ENCODE measurements at places on chromosomes 11 and 22.

GRCh38 chr11:78647986-78648875 lies 73.6 kb upstream of the NARS2 start:
- no peak for DNase-seq

DNA sequence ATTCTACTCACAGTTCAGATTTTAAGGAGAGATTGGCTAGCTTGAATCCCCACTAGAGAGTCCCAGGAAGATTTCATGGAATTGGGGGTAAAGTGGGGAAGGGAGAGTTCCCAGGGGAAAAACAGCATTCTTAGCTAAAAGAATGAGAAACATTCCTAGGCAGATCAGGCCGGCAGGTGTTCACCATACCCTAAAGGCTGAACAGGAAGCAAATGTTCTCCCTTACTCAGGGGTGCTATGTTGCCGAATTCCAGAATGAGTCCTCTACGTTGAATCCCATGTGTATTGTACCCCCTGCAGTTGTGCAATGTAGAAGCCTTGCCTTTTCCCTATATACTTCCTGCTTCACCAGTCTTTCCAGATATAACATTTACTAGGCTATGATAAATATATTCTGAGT lies 135.2 kb upstream of the NCAM1 start:
- no peak for DNase-seq

- DNase-seq: no peak
Observed at GRCh38 chr11:97685695-97686094, 1295.9 kb downstream of the JRKL start.

GRCh38 chr11:26112264-26112663 lies 219.7 kb upstream of the ANO3 start:
- DNase-seq: no peak

GRCh38 chr11:27205779-27206570 lies 157.0 kb downstream of the CCDC34 start:
- no peak for DNase-seq

DNA sequence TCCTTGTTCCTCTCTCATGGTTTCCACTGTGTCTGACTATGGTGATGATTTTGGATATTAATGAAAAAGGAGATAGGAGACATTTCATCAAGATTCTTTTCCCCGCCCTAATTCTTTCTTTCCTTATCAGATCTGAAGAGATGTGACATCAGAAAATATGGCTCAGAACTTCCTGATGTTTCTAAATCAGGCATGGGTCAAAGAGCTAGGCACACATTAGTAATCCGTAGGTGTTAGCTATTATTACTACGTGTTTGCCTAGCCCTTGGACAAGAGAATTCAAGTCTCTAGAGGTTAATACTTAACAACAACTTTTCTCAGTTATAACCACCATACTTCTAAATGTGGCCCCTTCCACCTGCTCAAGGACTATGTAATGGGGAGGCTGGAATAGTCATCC lies 5.8 kb downstream of the JOSD1 start:
- DNase-seq: no peak

GRCh38 chr11:61985869-61986268 lies 18.4 kb upstream of the FTH1 start:
- DNase-seq: no peak

- no peak for DNase-seq
Observed at GRCh38 chr11:116503216-116504160, 269.3 kb downstream of the BUD13 start.

DNA sequence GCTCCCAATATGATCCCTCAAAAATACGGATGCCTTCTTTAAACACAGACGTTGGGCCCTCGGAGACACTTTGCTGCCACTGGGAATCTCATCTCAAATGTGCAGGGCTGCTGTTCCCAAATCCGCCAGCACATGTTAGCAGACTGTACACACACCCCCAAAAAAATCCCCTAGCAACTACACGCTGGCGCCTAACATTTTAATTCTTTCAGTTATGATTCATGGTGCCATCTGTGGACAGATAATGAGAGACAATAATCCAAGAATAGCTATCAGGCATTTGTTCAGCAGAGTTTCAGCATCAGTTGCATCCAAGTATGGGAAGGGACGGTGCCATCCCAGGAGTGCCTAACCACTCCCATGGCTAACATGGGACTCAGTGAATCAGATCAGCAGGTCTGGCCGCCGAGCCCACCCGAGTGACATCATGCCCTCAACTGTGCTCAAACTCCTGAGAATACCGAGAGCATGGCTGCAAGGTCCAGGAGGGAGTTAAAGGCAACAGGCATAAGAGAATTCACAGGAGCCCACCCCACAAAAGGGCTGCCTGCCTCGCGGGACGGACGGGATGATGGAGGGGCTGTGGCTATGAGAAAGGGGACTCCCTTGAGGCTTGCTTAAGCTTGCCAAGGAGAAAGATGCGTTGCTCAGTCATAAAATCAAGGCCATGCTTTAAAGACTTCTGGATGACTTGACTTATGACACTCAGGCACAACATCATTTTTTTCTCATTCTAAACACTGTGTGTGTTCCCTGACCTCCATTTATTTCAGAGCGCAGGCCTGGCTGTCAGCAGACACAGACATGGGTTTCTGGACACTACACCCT lies 337.0 kb downstream of the SHANK2 start:
- DNase-seq: no peak

GRCh38 chr11:34583818-34584217 lies 37.1 kb upstream of the EHF start:
- DNase-seq: no peak

- no peak for DNase-seq
Observed at GRCh38 chr22:25690798-25691197, 51.2 kb upstream of the MYO18B start.

- DNase-seq: no peak
Observed at GRCh38 chr22:36822581-36822980, 5.7 kb upstream of the PVALB start.

DNA sequence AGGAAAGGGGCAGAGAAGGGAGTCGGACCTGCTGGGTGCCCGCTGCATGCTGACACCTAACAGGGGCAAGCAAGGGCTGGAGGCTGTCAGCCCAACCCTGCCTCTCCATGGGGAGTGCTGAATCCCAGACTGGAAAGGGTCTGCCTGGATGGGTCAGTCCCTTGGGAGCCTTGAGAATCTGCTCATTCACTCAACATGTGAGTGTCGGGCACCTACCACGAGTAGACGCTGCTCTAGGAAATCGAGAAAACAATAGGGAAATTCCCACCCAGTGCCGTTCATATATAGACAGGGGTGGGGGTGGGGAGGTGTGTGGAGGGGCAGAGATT lies 4.4 kb upstream of the CTSD start:
- no peak for DNase-seq

GRCh38 chr11:71556018-71556417 lies 7.8 kb downstream of the KRTAP5-9 start:
- no peak for DNase-seq

- DNase-seq: no peak
Observed at GRCh38 chr11:130122141-130122575, 37.4 kb upstream of the ST14 start.

GRCh38 chr11:3014057-3014938 lies 22.2 kb upstream of the NAP1L4 start:
- DNase-seq: peak; percentile 51

DNA sequence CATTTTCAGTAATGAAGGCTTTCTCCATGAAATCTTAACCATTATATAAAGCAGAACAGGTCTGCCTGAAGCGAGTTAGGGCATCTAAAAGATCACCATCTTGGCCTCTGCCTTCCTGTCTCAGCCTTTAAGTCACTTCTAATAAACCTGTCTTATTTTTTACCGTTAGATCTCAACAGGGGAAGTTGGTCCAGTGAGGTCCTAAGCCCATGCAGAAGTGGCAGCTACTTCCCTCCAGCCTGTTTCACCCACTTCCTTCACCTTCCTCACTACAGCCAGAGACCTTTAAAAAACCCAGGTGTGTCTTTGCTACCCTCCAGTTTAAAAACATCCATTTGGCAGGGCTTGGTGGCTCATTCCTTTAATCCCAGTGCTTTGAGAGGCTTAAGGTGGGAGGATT lies 14.1 kb upstream of the LIPT2 start:
- no peak for DNase-seq

DNA sequence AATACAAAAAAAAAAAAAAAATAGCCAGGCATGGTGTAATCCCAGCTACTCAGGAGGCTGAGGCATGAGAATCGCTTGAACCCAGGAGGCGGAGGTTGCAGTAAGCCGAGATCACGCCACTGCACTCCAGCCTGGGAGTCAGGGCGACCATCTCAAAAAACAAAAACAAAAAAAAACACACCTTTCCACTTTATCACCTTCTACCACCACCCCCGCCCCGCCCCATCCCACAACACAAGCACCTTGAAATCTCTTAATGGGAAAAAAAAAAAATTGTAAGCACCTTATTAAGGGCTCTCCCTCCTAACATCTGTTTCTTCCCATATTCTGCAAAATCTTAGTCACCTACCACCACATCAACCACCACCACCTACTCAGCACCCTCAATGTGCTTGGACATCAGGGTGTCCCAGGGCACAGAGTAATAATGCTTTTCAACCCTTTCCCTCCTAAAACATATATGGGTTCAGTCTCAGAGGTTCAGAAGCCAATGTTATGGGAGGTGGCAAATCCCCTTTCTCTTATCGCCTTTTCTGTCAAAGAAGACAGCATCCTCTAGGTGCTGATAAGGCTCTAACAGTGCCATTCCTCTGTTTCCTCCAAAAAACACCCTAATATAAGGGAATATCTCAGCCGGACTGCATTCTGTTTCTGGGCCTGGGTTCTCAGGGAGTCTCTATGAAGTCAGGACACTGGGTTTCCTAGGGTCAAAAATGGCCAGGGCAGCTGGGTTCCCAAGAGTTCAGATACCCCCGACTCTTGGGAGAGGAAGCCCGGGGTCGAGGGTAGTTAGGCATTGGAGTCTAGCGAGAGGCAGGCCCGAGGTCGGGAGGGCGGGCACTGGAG lies 718 bp downstream of the INTS5 start:
- DNase-seq: peak; percentile 60

DNA sequence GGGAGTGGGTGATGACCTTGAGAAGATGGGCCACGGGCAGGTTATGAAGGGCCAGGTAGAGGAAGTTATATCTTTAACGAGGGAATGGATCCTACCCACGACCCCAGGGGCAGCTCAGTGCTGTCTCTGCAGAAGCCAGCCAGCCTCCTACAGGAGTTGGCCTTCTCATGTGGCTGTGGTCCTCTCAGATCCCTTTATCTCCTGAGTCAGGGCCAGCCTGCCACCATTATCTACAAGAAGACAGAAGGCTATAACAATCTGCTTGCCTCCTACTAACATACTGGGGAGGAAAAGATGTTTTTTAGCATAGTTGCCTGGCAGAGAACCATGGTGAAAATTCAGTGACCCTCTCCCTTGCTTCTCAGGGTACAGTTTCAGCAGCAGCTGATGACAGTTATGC lies 7.0 kb upstream of the YWHAH start:
- no peak for DNase-seq

- DNase-seq: no peak
Observed at GRCh38 chr11:64534950-64535349, 56.1 kb upstream of the SLC22A12 start.

GRCh38 chr11:94184362-94184761 lies 55.7 kb downstream of the PANX1 start:
- no peak for DNase-seq

- no peak for DNase-seq
Observed at GRCh38 chr11:67418476-67419281, 3.2 kb downstream of the CARNS1 start.

- no peak for DNase-seq
Observed at GRCh38 chr22:33272871-33273270, 214.7 kb upstream of the SYN3 start.

- DNase-seq: no peak
Observed at GRCh38 chr22:21834869-21835268, 32.6 kb downstream of the MAPK1 start.

DNA sequence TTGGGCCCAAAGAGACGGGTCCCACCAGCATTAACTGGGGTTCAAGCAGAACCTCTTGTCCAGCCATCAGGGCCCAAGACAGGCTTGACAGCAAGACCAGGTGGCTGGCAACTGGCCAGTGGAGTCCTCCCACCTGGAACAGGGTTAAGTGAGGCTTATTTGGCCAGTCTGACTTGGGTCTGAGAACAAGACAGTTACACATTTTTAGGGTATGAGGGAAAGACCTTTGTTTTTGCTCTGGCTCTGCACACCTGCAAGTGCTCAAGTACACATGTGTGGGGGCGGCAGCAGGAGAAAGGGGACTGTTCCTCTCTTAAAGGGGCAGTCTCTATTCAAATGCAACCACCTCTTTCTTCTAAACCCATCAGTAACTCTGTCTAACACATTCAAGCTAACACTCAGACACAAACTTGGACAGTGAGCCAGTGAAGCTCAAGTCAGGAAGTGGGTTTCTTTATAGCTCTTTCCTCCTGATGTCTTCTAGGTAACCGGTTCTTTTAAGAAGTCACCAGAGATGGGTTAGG lies 116.2 kb downstream of the ETS1 start:
- DNase-seq: no peak

DNA sequence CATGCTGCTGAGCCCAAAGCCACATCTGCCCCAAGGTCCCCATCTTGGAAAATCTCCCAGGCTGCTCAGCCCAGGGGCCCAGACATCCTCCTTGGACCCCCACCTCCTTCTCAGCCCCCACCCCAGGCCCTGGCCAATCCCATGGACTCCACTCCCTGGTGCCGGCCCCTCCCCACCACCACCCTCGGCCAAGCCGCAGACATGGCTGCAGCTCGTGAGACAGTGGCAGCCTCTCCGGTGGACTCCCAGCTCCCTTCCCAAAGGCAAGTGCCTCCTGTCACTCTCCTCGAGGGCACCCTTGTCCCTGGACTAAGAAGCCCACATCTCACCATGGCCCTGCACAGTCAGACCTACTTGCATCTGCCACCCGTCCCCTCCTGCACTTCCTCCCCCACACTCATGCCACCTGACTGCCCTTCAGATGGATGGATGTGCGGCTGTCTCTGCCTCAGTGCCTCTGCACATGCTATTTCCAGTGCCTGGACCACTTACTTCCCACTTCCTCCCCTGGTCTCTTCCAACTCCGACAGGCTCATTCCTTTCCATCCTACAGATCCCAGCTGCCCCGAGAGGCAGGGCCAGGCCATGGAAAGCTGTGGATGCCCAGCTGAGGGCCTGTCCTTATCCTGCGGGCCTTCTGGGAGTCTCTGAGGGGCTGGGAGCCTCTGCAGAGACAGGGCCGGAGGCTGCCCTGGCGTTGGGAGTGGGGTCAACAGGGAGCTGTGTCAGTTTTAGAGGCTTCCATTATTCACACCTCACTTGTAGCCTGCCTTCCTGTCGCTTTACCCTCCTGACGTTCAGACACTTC lies 25.5 kb upstream of the RFPL3 start:
- no peak for DNase-seq

DNA sequence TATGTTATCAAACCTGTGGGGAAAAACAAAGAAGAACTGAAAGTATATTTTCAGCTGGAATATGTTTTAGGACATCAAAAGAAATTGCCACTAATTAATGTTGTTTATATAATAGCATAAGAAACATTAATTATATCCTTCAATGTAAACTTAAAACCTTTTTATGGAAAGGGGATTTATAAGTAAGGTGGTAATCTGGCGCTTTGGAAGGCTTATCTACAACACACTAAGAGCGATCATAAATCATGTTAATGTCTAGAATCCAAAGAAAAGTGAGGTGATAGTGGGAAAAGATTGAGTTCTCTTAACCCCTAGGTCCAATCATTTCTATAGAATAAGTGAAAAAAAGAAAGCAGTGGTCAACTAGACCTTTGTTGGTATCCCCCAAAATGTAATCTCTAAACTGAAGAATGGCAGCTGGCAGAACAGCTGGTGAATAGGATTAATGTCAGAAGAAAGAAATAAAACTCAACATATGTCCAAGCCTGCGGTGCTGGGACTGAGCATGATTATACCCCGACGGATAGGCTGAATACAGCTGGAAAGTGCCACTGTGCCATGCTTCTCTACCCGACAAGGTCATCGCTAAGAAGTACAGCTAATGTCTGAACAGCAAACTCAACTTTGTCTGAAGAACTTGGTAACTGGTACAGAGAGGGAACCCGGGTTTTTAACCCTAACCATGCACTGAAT lies 64.0 kb downstream of the SOX6 start:
- no peak for DNase-seq
